ENCODE measurements at places on chromosomes 13 and 19. TPM values are rescaled to one million over a fixed set of nuclear protein-coding genes. Genes with fewer than 3 reads are reported as not detected.

The WDR87 gene
- total RNA-seq = not detected

The GRWD1 gene
- total RNA-seq = 52.7 TPM

The ZNF154 gene
- total RNA-seq = 2.0 TPM

The ZNF888 gene
- 2.9 TPM for total RNA-seq

The SNRPD2 gene
- 532 TPM for total RNA-seq

The PIK3R2 gene
- total RNA-seq = 15.2 TPM

The INSL3 gene
- not detected for total RNA-seq

The SKA3 gene
- total RNA-seq = 28.7 TPM

The SELENOV gene
- total RNA-seq = not detected

The RXFP2 gene
- not detected for total RNA-seq

The COL4A1 gene
- 1,341 TPM for total RNA-seq

Data from endothelial cell of umbilical vein (primary cell).